ENCODE measurements at places on chromosomes 2 and 18.

GRCh38 chr18:6938003-6938402 lies 179.6 kb downstream of the LAMA1 start:
- no peak for DNase-seq

DNA sequence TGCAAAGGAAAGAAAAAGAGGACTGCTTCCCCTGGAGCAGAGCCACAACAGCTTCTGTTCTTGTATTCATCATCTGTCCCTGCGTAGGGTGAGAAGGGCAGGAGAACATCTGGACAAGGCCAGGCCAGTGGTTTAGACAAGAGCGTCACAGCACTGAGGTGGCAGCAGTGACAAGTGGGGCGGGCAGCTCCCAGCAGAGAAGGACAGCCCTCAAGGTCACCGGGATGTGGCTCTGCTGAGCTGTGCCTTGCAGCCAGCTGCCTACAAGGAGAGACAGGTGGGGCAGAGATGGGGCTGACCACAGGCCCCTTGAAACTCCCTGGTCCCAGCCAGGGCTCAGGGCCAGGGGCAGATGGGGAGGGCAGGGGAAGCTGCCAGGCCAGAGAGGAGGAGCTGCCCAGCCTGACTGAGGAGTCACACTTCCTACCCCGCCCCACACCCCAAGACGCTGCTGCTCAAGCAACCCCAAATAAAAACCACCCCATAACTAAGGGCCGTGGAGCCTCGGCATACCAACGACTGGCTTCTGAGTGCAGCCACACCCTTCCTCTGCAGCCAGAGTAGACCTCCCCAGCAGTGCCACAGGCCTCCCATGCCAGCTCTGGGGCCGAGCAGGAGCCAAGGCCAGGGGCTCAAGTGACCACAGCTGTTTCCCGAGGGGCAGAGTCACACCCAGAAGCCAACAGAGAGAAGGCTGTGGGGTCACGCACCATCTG lies 5.4 kb downstream of the RAB11FIP5 start:
- DNase-seq: no peak

GRCh38 chr2:37156071-37156856 lies 516 bp downstream of the EIF2AK2 start:
- DNase-seq: peak; percentile 9

- DNase-seq: no peak
These were observed 25.2 kb downstream of the FAM228A start for GRCh38 chr2:24199968-24200590.

- DNase-seq: no peak
These were observed 17.5 kb upstream of the ILKAP start for GRCh38 chr2:238220892-238221521.

DNA sequence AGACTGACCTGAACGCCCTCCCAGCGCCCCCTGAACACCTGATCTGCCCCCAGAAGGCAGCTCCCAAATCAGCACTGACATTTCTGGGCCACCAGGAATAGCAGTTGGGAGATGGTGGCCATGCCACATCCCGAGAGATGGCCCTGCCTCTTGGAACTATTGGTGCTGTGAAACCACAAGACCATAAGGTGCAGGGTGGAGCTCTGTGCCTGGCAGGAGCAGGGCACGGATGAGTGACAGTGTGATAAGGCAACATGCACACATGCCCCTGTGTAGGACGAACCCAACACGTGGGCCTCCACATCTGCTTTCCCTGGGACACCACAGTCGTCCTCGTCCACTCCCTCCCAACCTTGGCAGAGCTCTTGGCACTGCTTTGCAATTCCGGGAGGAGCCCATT lies 26.9 kb downstream of the ANO7 start:
- no peak for DNase-seq

DNA sequence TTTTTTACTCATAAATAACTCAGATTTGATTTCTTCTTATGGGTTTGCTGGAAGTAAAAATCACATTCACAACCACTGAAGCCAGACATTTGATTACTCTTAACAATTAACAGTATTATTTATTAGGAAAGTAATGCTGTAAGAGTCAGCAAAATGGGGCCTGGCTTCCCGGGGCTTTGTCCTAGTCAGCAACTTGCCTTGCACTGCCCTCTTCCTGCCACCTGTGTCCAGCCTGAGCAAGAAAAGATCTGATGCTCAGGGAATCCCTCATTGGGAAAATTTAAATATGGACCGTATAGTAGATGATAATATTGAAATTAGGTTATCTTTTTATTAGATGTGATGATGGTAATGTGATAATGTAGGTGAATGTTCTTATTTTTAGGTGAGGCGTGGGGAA lies 30.8 kb upstream of the ACYP2 start:
- no peak for DNase-seq

DNA sequence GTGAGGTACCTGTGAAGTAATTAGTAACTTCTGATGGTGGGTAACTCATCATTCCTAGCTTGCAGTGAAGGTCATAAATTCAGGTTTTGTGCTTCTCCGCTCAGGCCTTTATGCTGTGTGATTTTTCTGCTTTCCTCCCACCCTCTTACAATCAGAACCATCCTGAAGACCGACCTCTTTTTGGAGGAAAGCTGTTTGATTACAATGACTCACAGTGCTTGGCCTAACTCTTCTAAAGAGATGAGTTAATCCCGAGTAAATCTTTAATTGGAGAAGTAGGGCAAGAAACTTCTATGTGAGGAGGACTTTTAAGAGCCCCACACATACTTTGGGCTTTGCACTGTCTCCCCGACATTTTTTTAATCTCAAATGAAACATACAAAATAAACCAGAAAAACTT lies 53.1 kb downstream of the TTC27 start:
- DNase-seq: no peak

GRCh38 chr2:108195133-108195439 lies 44.7 kb upstream of the SULT1C3 start:
- no peak for DNase-seq

- no peak for DNase-seq
These were observed 335.2 kb downstream of the LPIN1 start for GRCh38 chr2:12081481-12082210.

DNA sequence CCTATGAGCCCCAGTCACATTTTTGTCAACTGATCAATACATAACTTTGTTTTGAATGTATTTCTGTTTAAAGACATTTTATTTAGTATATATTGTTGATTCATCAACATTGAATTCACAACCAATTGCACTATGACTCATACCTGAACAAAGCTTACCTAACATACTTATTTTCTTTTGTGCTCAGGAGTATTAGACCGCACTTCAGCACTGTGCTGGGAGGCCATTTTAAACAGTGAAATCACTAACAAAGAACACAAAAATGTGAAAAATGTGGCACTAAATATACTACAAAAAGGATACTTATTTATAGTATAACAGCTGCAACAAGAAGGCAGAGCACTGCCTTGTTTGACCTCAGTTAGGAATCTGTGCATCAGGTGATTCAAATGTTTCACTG lies 12.4 kb upstream of the IFIH1 start:
- DNase-seq: no peak

DNA sequence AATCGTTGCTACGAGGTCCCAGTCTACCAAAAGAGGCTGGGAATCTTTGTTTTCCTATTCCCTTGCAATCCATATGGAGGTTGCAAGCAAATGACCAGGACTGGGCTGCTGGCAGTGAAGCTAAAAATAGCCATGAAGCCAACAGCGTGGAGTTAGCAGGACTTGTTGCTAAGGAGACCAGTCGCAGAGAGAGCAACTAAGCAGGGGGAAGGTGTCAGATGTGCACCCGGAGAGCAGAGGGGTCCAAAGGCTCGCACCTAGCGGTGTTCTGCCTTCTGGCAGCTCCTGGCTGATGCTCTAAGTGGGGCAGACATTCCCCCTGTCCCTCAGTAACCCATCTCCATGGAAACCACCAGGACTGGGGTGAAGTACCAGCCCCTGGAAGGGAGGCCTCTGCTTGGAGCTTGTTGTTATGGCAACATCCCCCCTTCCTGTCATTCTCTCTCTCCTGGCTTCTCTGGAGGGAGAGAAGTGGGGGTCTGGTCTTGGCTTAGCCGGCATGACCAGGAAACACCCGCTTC lies 84.6 kb downstream of the DNMT3A start:
- DNase-seq: no peak

GRCh38 chr2:112751451-112752197 lies 12.8 kb downstream of the CKAP2L start:
- DNase-seq: no peak

DNA sequence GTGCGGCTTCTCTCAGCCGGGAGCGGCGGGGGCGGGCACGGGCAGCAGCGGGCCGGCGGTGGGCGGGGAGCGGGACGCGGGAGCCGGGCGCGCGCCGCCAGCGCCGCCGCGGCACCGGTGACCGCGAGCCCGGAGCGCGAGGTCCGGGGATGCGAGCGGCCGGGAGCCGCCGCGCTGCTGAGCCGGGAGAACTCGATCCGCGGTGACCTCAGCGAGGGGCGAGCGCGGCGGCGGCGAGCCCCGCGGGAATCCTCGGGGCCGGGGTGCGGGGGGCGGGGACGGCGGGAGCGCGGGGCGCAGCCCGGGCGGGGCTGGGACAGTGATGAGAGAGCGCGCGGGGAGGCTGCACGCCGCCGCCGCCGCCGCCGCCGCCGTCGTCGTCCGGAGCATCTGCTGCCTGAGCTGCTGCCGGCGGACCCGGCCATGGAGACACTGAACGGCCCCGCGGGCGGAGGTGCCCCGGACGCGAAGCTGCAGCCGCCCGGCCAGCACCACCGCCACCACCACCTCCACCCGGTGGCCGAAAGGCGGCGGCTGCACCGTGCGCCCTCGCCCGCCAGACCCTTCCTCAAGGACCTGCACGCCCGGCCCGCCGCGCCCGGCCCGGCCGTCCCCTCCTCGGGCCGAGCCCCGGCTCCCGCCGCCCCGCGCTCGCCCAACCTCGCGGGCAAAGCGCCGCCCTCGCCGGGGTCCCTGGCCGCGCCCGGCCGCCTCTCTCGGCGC lies at the start of gene MTCL1:
TSS of gene MTCL1 (plus strand) at position 319 of the 723 bp plus-strand sequence. CDS start at position 424, 105 bp downstream.
- peak; percentile 61 for DNase-seq

DNA sequence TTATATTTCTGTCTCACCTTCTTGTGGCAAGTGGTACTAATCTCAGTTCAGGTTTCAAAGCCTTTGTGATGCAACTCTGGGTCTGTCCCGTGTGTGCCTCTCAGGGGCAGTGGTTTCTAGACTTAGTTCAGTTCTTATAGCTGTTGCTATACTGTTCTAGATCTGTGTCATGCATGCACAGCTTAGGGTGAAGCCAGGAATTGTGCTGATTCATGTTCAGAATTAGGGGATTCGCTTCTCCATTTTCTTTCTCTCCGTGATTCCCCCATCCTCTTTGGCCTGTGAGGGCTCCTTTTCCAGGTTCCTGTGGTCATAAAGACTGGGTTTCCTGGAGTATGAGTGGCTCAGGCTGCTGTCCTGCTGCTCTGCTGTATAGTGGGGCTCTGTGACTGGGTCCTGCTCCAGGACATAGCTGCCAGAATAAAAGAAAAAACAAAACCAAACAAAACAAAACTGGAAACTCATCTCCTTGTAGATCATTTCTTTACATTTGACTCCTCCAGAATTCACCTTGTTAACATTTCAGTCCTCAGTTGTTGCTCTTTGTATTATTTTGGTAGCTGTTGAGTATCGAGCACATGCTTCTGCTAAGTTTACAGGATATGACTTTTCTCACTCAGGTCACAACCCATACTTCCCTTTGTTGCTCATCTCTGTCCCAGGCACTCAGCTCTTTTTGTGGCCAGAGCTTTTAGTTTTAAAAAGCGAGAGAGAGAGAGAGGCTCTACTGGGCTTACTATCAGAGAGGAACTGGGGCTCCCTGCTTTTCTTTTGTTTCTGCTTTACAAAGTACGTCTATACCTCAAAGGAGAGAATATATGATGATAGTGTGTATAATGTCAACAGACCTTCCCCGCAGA lies 34.2 kb downstream of the CERS6 start:
- DNase-seq: peak; percentile 83

- no peak for DNase-seq
These were observed 33.8 kb upstream of the TMEM247 start for GRCh38 chr2:46445556-46445955.

GRCh38 chr2:171956135-171956825 lies 34.0 kb downstream of the HAT1 start:
- peak; percentile 54 for DNase-seq

DNA sequence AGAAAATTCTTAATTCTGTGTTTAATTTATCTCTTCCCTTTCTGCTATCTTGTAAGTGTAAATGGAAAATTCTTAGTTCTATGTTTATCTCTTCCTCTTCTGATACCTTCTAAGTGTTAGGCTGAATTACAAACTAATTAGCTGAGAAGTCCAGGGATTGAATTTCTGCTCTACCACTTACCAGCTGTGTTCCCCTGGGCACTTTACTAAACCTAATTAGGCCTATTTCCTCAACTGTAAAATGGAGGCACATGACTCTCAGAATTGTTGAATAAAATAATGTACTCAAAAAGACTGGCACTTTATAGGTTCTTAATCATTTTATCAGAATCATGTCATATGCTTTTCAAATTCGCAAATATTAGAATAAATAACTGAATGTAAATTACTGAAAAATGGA lies 146.3 kb downstream of the MAP2 start:
- DNase-seq: no peak

- DNase-seq: no peak
These were observed 43.7 kb upstream of the TWIST2 start for GRCh38 chr2:238803996-238804870.

DNA sequence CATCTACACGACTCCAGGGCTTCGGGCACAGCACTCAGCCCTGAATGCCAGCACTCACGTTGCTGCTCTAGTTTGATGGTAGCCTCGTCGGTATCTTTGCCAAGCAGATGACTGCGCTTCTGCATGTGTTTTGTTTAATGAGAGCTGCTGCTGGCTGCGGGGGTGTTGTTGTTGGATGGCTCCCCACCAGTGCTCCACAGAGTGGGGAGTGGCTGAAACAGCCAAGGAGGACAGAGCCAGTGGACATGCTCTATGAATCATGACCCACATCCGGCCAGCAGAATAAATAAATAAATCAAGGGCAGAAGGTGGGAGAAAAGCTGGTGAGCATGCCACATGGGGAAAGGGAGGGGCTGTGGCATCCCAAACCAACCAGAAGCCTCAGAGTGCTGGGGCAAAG lies 131.2 kb upstream of the SOX11 start:
- no peak for DNase-seq

- DNase-seq: no peak
These were observed 208.9 kb downstream of the SPP2 start for GRCh38 chr2:234259440-234259839.

DNA sequence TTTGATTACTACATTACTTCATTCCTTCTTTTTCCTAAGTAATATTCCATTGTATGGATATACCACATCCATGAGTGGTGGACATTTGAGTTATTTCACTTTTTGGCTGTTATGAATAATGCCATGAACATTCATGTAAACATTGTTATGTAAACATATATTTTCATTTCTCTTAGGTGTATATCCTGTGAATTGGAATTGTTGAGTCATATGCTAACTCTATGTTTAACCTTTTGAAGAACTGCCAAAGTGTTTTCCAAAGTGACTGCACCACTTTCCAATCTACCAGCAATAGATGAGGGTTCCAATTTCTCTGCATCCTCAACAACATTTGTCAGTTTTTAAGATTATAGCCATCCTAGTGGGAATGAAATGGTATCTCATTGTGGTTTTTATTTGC lies 42.7 kb upstream of the CXXC1 start:
- no peak for DNase-seq

GRCh38 chr2:2639251-2640139 lies 308.4 kb upstream of the MYT1L start:
- no peak for DNase-seq

DNA sequence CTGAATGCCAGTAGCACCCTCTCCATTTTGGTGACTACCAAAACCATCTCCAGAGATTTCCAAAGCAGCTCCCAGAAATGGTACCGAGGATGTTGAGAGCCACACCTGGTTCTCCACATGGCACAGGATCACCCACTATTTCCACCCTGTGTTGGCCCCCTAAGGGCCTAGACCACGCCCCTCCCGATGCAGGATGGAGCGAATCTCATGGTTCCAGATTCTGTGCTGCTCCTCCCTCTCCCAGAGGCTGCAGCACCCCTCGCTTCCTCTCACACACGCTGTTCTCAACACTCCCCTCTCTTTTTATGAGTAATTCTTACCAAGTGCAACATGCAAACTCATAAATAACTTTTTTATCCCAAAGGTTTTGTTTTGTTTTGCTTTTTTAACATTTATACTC lies 571.5 kb downstream of the STK39 start:
- DNase-seq: no peak

Data from bone marrow (tissue), 2 donors.